ENCODE measurements at places on chromosomes 2 and 18.

DNA sequence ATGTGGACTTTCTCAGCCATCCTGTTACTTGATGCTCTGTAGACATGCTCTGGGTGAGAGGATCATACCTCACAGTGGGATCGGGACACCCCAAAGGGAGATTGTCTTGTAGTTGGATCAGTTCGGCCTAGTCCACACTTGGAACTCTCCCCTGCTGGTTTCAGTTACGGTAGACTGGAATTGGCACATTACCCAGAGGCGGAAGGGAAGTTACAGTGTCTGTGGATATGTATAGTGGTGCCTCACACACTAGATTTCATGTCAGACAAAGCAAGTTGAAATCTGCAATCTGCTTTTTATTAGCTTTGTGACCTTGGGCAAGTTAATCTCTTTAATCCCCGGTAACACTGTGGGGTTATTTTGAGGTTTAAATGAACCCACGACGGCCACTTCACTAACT, 16.2 kb upstream of the CTAGE1 start:
- peak; percentile 22 for DNase-seq

GRCh38 chr2:42618116-42618515, 49.7 kb downstream of the MTA3 start:
- no peak for DNase-seq

DNA sequence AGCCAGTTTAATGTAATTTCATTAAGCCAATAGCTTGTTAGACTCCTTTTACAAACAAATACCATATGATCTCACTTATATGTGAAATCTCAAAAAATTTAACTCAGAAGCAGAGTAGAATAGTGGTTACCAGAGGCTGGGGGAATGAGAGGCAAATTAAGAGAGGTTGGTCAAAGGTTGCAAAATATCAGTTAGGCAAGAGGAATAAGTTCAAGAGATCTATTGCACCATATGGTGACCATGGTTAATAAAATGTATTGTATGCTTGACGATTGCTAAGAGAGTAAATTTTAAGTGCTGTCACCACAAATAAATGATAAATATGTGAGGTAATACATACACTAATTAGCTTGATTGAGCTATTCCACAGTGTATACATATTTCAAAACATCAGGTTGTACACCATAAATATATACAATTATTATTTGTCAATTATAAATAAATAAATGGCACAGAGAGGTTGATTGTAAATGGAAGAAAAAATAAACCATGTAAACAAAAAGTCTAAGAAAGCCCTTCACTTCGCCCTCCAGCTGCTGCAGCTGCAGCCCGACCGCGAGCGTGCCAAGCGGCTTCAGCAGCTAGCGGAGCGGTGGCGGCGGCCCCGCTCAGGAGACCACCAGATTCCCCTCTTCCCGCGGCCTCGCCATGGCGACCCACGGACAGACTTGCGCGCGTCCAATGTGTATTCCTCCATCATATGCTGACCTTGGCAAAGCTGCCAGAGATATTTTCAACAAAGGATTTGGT, 23.0 kb upstream of the ACTR2 start:
- no peak for DNase-seq

DNA sequence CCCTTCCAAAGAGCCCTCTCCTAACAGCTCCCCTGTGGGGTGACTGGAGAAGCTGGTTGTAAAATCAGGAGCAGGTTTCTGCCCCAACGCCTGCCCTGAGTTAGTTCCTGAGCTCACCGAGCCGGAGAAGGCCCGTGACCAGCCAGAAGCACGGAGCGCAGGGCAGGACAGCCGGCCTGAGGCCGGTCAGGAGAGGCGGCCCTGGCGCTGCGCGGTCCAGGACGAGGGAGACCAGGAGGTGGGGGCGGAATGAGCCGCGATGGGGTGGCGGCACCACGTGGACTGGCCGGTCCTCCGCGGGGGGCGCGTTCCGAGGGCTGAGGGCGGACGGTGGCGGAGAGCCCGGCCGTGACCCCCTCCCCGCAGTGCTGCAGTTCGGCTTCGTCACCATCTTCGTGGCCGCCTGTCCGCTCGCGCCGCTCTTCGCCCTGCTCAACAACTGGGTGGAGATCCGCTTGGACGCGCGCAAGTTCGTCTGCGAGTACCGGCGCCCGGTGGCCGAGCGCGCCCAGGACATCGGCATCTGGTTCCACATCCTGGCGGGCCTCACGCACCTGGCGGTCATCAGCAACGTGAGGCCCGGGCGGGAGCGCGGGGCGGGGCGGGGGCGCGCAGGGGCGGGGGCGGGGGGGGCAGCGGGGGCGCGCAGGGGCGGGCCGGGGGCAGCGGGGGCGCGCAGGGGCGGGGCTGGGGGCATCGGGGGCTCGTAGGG, 29.0 kb downstream of the ANO7 start:
- peak; percentile 19 for DNase-seq

- no peak for DNase-seq
These were observed 469.9 kb upstream of the NRP2 start for GRCh38 chr2:205212357-205212756.

DNA sequence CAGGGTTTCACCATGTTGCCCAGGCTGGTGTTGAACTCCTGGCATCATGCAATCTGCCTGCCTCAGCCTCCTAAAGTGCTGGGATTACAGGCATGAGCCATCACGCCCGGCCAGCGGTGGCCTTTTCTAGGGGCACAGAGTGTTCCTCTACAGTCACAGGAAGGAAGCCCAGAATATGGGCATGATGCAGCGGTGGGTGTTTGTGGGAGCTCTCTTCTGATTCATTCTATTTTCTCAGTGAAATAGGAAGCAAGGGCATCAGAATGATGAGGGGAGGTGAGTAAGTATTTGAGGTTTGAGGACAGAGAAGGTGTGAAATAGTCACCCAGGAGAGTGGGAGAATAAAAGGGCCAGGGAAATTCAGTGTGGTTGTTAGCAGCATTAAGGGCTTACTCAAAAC, 70.3 kb upstream of the PSME4 start:
- no peak for DNase-seq

GRCh38 chr2:213046431-213046830, 105.0 kb downstream of the IKZF2 start:
- DNase-seq = no peak

- DNase-seq = no peak
These were observed 148.6 kb downstream of the WDR7 start for GRCh38 chr18:56799756-56800155.

DNA sequence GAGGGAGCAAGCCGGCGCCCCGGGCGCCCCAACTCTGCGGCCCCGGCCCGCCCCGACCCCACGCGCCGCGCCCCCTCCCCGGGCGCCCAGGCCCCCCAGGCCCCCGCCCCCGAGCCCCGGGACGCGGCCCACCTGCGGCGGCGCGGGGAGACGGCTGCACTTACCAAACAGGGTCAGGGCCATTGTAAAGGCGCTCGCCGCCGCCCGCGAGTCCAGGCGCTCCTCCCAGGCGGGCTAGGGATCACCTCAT, 526 bp downstream of the CHN1 start:
- no peak for DNase-seq

DNA sequence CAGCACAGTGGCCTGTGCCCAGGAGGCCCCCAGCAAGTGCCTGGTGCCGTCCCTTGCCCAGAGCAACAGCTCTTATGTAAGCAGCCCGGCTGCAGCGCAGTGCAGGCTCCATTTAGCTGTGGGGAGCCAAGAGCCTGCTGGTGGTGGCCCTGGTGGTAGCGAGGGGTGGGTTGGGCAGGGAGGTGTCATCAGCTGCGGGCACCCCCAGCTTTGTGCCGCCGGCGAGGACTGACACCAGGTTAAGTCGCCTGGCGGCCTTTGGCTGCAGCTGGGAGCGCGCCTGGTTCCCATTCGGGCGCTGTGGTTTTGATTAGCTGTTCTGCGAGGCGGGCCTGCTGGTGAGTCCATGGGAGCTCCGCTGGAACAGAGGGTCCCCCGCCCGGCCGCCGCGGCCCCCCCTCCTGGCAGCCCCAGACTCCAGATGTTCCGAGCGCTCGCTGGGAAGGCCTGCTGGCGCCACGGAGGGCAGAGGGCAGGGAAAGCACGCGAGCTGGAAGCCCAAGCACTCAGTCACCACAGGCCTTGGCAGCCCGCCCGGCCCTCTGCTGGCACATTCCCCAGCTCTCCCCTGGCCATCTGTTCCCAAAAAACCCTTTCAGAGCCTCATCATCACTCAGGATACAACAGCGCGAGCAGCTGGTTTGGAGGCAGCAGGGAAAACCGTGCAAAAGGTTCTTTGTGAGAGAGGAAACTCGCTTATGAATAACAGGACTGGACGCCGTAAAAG, 18.4 kb downstream of the ATOH8 start:
- peak; percentile 99 for DNase-seq

GRCh38 chr2:165745916-165746315, 48.1 kb downstream of the GALNT3 start:
- peak; percentile 92 for DNase-seq

DNA sequence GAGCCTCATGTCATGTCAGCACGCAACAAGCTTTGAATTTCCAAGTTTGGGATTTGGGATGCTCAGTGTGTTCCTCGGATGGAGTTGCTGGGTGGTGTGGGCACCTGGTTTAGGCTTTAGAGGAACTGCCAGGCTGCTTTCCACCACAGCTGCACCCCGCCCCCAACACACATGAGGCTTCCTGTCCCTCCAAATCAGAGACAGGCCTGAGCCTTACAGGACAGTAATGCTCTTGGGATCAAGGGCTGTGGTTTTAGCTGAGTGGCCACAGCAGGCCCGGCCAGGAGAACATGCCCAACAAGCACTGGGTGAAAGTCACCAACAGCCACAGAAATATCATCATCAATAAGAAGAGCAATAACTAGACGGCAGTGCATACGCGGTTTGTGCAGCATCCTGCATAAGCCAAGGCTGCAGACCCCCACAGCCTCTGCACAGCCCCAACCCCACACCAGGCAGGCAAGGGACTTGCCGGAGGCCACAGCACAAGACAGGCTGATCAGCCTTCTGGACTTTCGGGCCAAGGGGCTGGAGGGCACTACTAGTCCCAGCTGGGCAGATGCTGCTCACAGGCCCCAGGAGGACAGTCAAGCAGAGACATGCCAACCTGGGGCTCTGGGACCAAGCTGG, 29.7 kb upstream of the GPC1 start:
- no peak for DNase-seq

DNA sequence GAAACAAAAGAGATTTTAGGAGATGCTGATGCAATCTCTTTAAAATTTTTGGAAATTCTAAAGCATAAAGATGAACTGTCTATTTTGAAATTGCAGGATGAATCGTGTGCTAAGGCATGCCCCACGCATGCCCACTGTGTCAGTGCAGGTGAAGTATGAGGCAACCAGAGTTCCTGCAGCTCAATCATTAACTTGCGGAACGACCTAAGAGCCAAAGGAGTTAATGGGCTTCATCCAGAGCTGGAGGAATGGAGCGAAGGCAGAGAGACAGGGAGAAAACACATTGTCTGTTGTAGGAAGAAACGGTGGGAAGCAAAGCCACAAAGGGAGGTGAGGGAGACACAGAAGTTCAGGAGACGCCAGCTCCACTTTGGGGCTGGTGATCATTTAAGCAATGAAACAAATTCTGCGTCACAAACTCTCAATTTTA, 265.2 kb downstream of the CCDC85A start:
- no peak for DNase-seq

- no peak for DNase-seq
These were observed 104.5 kb downstream of the KCTD1 start for GRCh38 chr18:26443853-26444252.

GRCh38 chr2:100791294-100791935, 28.5 kb upstream of the NPAS2 start:
- no peak for DNase-seq

DNA sequence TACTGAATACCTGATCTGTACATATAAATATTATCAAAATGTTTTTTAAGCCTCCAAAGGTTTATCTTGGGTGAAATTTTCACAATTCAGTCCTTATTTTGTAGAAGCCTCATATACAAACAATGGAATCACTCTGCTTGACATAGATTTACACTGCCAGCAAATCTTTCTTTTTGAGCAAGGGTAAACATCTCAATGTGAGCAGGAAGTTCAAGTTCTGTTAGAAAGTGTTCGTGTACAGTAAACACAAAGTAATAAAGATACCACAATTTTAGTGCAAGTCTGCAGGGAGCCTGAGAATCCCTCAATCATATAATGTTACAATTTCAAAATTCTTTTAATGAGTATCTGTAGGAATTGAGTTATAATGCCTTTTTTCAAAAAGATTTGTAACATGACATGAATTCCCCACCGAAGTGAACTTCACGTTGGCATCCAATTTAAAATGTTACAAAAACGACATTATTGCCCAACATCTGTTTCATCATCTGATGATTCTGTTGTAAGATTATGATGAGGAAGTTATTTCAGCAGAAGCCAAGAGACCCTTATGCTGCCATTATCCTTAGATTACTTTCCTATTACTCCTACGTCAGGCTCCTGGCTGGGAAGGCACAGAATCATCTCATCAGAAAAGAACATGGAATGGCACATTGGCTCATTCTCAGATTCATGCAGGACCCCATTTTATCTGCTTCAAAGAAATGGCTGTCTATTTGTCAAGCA, 283.9 kb upstream of the ACVR2A start:
- no peak for DNase-seq

- DNase-seq = no peak
These were observed 2.8 kb upstream of the ECEL1 start for GRCh38 chr2:232490221-232491138.

DNA sequence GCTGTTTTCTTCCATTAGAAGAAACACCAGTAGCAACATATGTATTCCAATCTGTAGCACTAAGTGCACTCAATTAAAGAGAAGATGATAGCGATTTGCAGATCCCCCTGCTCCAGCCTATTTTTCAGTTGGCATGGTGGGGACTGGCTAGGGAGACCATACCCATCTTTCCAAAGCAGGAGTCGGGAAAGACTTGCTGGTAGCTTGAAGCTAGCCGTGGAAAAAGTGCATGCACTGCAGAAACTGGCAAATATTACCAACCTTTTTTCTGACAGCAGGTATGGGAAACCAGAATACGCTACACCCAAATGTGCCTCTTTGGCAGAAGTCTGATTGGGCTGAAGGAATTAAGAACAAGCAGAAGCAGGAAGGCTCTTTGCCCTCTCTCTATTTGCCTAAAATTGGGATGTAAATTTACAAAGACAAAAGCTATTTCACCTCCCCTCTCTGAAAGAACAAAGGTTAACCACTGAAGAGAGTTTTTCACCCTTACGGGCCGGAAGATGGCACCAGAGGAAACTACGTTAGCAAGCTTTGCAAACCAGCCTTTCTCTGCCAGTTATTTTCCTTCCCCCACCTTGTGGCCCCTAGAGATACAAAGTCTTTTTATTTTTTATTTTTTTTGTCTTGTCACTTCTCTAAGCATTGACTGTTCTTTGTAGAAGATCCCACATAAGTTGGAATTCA, 273.1 kb downstream of the DLGAP1 start:
- DNase-seq = no peak

GRCh38 chr18:44747157-44747556, 66.5 kb downstream of the SETBP1 start:
- no peak for DNase-seq

- DNase-seq = no peak
These were observed 2.4 kb upstream of the OR6B2 start for GRCh38 chr2:240032406-240033329.

GRCh38 chr18:56574861-56575260, 63.5 kb downstream of the TXNL1 start:
- no peak for DNase-seq

- DNase-seq = no peak
These were observed 236.0 kb downstream of the CYRIA start for GRCh38 chr2:16429431-16430145.

GRCh38 chr2:198905881-198906612, 551.7 kb downstream of the SATB2 start:
- DNase-seq = no peak
